Dermis microvascular lymphatic vessel endothelial cell (primary cell): ENCODE measurements at places on chromosomes 1 and 21. TPM values are rescaled to one million over a fixed set of nuclear protein-coding genes. Genes with fewer than 3 reads are reported as not detected.

Gene HSPA6
- 0.13 and 1.5 TPM in 2 replicates for total RNA-seq

Gene LRRC41
- total RNA-seq: 44.7 and 61.4 TPM in 2 replicates

Gene DNALI1
- total RNA-seq: 0.26 and 0.51 TPM in 2 replicates

Gene GJA8
- not detected in 2 replicates for total RNA-seq

Gene DPT
- total RNA-seq: not detected in 2 replicates

Gene BATF3
- 0.64 and 1.4 TPM in 2 replicates for total RNA-seq

Gene OR2T11
- total RNA-seq: not detected in 2 replicates

Gene RAB42
- 5.6 and 11.4 TPM in 2 replicates for total RNA-seq

Gene DNASE2B
- total RNA-seq: not detected in 2 replicates

Gene SMG5
- total RNA-seq: 36.6 and 58.9 TPM in 2 replicates

Gene TTLL7
- 0.51 and 0.63 TPM in 2 replicates for total RNA-seq

Gene SH2D1B
- total RNA-seq: 0.13 TPM in 1 of 2 replicates, not detected in the other

Gene DNMT3L
- total RNA-seq: not detected in 2 replicates

Gene KCNQ4
- total RNA-seq: under 0.01 TPM in 1 of 2 replicates, not detected in the other

Gene DPM3
- 24.7 and 40.4 TPM in 2 replicates for total RNA-seq

Gene IQCC
- total RNA-seq: 0.90 and 1.0 TPM in 2 replicates

Gene CELA3A
- not detected in 2 replicates for total RNA-seq

Gene AGRN
- 49.3 and 77.5 TPM in 2 replicates for total RNA-seq

Gene AGO4
- total RNA-seq: 28.0 and 42.9 TPM in 2 replicates

Gene ACOT11
- 3.2 and 3.3 TPM in 2 replicates for total RNA-seq

Gene SLC44A5
- total RNA-seq: 1.0 and 4.6 TPM in 2 replicates

Gene LDLRAD1
- not detected in 2 replicates for total RNA-seq

Gene FRRS1
- 0.38 and 1.4 TPM in 2 replicates for total RNA-seq

Gene HSD3B2
- not detected in 2 replicates for total RNA-seq

Gene CD84
- total RNA-seq: not detected in 2 replicates

Gene ODR4
- total RNA-seq: 10.5 and 13.5 TPM in 2 replicates

Gene HTR1D
- total RNA-seq: 0.13 TPM in 2 replicates

Gene FAM78B
- 0.26 and 0.38 TPM in 2 replicates for total RNA-seq

Gene HPDL
- total RNA-seq: 1.6 and 1.7 TPM in 2 replicates

Gene FAM163A
- 0.13 and 0.51 TPM in 2 replicates for total RNA-seq

Gene IL22RA1
- not detected in 2 replicates for total RNA-seq
